ENCODE measurements at places on chromosomes 6 and 20.

- no peak for DNase-seq
Measured at GRCh38 chr20:4371623-4372251, 350.0 kb upstream of the PRND start.

- DNase-seq, result peak; percentile 90
Measured at GRCh38 chr20:327186-328026, 2.1 kb downstream of the SOX12 start.

GRCh38 chr20:31522731-31523130, 8.5 kb downstream of the HM13 start:
- no peak for DNase-seq

DNA sequence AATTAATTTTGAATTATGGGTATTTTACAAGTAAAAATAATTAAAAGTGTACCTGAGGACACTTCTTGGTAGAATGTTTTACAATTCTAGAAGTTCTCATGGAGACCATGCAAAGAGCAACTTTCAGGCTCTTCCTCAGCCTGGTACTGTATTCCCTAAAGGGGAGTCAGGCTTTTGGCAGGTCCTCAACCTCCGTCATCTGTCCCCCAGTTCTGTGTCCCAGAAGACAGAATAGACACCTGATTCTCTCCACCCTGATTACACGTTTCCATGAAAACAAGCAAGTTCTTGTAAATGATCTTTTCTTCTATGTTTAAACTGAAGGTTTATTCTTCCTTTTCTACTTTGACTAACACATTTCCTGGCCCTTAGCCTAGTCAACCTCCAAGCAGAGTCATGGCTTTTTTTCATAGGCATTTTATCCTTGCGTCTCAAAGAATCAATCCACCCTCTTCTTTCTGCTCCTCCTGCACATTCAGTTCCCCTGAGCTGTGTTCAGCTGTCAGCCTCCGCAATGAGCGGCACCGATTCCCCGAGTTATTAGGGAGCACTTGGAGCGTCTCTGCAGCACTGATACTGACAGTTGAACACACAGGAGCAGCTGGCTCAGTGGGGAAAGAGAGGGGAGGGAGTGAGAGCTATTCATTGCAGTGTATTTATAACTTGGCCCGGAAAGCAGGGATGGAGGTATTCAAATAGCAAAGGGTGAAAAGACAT, 1082.4 kb upstream of the MAP3K7 start:
- DNase-seq, result peak; percentile 94

GRCh38 chr6:13953061-13953705, 28.4 kb downstream of the RNF182 start:
- DNase-seq, result no peak

DNA sequence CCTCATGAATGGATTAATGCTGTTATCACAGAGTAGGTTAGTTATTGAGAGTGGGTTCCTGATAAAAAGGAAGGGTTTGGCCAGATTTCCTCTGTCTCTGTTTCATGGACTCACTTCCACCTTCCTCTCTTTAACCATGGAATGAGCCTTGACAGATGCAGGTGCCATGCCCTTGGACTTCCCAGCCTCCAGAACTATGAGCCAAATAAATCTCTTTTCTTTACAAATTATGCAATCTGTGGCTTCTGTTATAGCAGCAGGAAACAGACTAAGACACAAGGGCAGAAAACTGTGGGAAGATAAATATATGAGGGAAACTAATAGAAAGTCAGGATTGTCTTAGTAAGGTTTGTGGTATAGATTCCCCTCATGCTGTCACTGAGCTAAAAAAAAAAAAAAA, 106.5 kb downstream of the QRSL1 start:
- no peak for DNase-seq

DNA sequence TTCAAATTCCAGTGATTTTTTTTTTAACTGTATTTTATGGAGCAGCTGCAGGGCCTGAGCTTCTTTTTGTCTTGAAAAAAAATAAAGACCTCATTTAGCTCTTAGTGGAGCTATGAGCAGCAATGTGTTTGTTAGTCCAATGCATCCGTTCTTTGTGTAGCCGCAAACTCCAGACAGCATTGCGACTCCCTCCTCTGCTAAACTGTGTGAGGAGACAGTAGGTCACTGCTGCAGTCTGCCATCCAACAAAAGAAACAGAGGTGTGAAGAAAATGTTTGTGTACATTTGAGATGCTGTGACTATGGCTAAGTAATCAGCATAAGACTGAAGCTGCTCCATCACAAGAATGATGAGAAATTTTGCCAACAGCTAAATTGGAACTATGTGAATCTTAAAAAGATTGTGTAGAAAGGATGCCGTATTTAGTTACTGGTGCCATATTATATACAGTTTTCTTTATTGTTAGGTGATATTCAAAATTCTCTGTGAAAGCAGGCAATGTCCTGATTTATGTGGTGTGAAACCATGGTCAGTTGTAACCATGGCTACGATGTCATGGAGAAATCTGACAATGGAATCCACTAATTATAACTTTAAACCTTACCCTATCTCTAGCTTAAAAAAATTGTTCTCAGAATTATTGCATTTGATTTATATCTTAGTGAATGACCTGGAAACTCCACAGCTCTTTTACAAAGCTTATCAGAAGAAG, 428.8 kb upstream of the EPHA7 start:
- DNase-seq, result peak; percentile 15

- no peak for DNase-seq
Measured at GRCh38 chr6:118061666-118062065, 154.6 kb downstream of the SLC35F1 start.

GRCh38 chr6:123965894-123966293, 162.2 kb downstream of the NKAIN2 start:
- DNase-seq, result peak; percentile 15

- DNase-seq, result no peak
Measured at GRCh38 chr20:41082306-41082705, 53.7 kb downstream of the TOP1 start.

DNA sequence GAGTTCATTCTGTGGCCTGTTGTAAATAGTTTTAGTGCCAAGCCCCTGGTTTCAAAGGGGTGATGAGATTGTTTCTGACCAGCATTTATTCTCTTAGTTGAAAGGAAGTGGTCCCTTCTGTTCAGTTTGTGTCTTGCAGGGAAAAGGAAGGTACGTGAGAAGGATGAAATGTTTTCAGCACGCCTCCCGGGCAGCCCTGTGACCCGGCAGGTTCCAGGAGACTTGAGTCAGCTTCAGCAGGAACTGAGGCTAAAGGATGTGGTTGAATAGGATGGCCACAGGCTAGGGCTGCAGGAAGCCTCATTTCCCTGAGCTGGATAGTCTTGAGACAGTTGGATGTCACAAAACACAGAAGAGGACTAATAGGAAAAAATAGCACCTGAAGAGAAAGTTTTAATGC, 132.4 kb upstream of the SYNDIG1 start:
- no peak for DNase-seq

DNA sequence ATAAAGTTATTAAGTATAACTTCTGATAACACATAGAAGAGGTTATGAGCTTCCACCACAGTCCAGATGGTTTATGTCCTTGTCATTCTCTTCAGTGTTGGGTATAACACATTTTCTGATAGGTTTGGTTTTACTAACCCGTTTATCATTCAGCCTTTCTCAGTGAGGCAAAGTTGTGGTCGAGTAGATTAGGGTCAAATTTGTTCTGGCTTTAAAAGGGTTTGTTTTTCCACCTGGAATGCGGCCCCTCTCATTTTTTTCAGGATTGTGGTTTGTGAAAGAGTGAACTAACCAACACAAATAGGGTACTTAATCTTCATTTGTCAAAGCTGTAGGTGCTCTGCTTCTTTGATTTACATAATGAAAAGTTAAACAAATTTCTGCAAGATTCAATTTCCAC, 204.2 kb upstream of the ASCC3 start:
- no peak for DNase-seq

DNA sequence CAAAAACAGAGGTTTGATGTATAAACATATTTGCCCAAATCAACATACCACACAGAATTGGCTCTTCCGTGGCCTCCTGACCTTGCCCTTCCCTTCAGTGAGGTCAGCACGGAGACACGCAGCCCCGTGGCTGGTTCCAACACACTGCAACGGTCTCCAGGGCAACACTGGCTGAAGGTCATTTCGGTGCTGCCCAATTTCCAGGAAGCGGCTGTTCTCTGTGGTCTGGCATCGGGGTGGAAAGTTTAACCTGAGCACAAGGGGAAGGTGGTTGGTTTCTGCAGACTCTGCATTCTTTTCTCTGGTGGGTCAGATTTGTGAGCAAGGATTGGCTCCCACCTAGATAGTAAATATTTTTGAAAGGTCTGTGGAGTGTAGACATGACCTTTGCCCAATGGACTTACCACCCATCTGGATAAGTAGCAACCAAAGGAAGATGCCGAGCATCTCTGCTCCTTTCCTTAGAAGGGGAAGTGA, 177.6 kb upstream of the PHACTR1 start:
- DNase-seq, result no peak

- no peak for DNase-seq
Measured at GRCh38 chr20:49562311-49563014, 5.5 kb downstream of the PTGIS start.

DNA sequence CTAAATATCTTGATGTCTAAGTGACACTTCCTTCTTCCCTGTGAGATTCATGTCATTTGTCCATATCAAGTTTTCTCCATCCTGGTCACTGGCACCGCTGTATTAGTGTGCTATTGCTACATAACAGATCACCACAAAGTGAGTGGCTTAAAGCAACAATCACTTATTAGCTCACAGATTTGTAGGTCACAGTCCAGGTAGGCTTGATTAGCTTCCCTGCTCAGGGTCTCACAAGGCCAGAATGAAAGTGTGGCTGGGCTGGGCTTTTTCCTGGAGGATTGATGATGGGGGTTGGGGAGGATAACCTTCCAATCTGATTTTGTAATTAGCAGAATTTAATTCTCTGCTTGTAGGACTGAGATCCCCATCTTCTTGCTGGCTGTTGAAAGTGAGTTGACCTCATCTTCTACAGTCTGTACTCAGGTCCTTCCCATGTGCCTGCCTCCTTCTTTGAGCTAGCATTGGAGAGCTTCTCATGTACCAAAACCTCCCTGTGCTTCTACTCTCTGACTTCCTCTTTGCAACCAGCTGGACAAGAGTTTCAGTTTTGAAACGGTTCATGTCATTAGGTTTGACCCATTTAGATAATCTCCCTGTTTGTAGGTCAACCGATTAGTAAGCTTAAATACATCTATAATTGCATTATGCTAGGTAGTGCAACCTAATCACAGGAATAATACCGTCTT, 152.4 kb upstream of the MAN1A1 start:
- no peak for DNase-seq
